ENCODE measurements at places on chromosomes 12 and 14. TPM values are rescaled to one million over a fixed set of nuclear protein-coding genes. Genes with fewer than 3 reads are reported as not detected.
A peak's percentile ranks its signal among the peaks of the same experiment; 100 is the strongest.

GRCh38 chr12:108335349-108336119, 3.6 kb downstream of the CMKLR1 start:
- no peak for DNase-seq

DNA sequence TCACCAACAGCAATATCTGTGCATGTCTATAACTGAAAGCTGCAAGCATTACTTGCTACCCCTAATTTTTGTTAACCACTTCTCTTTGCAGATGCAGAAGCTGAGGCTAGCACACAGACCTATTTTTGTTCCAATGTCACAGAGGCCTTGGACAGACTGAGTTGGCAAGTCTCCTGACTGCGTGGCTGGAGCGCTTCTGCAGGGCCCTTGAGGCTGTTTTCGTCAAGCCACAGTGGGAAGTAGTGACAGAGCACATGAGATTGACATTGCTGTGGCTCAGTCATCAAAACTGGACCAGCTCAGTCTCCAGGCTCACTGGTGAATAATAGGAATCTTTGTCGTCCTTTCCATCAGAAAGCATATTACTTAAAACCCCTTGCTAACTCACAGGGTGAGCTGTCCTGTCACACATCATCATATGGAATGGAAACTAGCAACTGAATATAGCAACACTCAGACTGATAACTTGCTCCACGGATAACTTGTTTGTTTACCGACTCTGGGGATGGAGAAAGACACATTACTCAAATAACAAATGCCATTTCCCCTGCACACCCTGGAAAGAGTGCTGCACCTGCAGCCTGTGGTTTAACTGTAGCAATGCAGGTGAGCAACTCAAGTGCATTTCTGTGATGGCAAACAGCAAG, 43.6 kb upstream of the DDX11 start:
- peak; percentile 54 for DNase-seq

DNA sequence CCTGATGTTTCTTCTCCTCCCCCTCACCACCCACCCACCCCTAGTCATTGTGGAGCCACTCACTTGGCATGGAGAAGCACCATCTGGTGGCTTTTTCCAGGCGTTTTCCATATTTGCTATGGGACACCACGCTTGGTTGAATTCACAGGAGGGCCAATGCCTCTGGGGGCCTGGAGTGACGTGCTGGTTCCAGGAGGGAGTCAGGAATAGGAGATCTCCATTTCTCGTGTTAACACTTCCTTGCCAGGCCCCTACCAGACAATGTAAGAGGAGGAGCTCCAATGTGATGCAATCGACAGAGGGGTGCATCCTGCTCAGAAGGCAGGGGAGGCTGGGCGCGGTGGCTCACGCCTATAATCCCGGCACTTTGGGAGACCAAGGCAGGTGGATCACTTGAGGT, 21.6 kb upstream of the TESC start:
- no peak for DNase-seq

E2F7 gene
- 3.9 TPM for total RNA-seq

ALG10B gene
- 8.8 TPM for total RNA-seq

- no peak for DNase-seq
Observed at GRCh38 chr12:117499759-117500485, 138.5 kb upstream of the NOS1 start.

DNA sequence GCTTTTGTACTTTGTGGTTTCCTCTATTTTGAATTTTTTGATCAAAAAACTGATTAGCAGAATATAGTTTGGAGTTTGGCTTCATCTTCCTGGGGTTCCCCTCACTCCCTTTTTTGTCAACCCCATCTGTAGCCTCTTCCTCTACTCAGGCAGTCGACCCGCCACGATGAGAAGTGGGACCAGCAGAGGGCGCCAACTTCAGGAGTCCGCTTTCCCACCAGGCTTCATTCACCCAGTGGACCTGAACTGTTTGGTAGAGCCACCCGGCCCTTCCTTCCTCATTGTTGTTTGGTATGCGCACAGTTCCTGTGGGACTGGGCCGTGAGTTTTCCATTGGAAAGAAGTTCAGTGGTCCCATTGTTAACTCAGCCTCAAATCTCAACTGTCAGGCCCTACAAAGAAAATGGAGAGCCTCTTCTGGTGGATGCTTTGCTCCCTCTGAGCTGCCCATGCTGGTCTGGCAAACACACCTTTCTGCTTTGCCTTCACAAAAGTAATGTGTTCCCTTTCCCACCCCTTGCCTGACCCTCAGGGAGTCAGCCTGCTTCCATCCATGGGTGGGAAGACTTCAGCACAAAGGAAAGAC, 21.7 kb downstream of the TMBIM6 start:
- peak; percentile 62 for DNase-seq

DNA sequence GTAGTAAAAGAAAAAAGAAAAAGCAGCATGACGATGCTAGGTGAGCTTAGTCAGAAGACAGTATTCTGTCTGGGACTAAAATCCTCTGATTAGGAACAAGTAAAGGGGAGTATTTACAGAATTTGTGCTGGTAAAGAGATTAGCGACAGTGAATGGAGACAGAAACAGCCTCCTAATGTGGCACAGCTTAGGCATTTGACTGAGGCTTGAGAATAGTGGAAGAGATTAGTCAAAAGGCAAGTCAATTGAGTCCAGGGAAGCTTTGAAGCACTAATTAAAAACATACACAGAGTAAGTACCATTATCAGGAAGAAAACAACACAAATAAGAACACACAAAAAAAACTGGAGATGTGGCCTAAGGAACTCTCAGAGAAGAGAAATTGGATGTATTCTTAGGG, 131.9 kb upstream of the CLEC14A start:
- DNase-seq = no peak

TAS2R19 gene
- total RNA-seq = 2.0 TPM

GNG2 gene
- 16.6 TPM for total RNA-seq

- DNase-seq = peak; percentile 84
Observed at GRCh38 chr12:56122637-56123036, 4.6 kb downstream of the ZC3H10 start.

DNA sequence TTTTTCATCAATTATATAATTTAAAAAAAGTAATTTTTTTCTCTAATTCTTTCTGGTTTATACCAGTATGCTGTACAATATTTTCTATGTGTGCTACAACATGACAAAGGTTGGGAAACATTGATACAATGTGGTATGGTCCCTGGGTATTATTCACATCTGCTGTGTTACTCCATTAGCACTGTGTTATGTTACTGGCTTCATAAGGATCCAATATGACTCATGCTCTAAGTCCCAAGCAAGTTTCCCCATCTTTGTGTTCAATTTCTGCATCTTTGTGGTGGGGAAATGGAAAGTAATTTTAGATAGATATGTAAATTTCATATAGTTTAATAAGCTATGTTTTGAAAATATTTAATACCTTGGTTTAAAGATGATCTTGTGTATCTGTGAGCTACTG, 35.8 kb downstream of the FBXO33 start:
- DNase-seq = no peak

All from myocyte (in vitro differentiated cells).